ENCODE measurements at places on chromosomes 7 and 10.
A peak's percentile ranks its signal among the peaks of the same experiment; 100 is the strongest.

GRCh38 chr7:1974290-1975101 lies 258.2 kb downstream of the MAD1L1 start:
- DNase-seq, result no peak

GRCh38 chr10:56068040-56068439 lies 293.0 kb downstream of the ZWINT start:
- DNase-seq, result no peak

- peak; percentile 10 for DNase-seq
Observed at GRCh38 chr10:6491841-6492609, 88.1 kb downstream of the PRKCQ start.

DNA sequence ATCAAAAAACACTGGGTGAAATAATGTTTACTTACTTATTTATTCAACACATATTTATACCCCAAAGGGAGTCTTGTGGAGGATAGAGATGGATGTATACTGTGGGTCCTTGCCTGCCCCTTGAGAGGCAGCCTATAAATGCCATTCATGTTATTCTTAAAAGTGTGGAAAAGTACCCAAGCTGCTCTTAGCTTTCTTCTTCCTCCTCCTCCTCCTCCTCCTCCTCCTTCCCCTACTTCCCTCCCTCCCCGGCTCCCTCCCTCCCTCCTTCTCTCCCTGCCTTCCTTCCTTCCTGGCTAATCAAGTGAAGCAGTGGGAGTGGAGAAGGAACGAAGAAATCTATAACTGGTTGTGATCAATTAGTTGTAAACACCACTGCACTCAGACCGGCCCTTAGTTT lies 21.2 kb upstream of the IGF2BP3 start:
- DNase-seq, result no peak

DNA sequence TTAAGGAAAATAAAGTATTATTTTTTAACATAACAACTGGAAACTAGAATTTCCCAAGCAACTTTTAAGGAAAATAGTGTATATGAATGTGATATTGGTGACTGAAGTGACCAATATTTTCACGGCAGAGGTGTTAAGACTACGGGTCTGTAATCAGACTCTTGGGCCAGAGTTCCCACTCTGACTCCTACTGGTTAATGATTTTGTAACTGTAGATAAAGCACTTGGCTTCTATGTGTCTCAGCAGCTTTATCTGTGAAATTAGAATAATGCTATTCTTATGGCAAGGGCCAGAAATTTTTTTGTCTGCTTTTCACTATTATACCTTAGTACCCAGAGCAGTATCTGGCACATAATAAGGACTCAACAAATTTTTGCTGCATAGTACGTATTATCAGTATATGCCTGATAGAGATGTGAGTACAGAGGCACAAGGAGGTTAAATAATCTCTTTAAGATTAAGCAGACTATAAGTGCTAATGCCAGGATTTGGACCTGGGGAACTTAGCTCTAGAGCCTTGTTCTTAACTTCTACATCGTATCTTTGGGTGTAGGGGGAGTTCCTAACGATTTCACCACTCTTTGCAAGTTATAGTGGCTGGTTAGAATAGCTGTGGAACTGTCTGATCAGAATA lies 186.1 kb upstream of the SLC26A5 start:
- DNase-seq, result no peak

DNA sequence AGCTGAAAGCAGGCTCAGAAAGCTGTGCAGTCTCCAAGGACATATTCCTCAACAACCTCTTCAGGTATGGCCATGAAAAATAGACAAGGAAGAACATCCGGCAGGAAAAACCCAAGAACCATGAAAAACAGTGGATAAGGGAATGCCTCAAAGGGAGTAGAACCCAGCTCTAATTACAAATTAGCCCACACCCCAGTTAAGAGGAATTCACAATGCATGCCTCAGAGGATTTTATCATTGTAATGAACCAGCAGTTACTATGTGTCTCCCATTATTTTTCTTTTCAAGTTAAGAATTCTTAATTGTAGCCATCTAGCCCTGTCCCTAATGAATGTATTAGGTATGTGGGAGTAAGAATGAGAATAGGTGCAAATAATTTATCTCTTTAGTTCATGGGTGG lies 19.7 kb upstream of the TNKS2 start:
- DNase-seq, result no peak
